ENCODE measurements at places on chromosomes 2 and 18.
A peak's percentile ranks its signal among the peaks of the same experiment; 100 is the strongest.

GRCh38 chr2:174682007-174682577 lies 82.2 kb downstream of the CHRNA1 start:
- DNase-seq, result peak; percentile 27

DNA sequence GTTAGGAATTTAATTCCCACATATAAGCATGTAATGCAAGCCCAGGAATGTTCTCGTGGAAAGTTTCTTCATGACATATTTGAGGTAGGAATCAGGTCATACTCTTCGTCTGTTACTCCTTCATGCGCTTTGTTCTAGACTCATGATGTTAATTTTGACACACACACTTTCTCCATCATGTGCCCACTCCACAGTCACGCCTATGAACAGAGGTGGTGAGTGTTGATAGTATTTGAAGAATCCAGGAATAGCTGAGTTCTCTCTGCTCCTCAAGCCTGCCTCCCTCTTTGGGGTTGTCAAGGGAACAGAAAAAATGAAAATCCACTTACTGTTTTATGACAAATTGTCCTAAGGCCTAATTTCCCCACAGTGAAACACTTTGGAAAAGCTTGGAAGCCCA lies 117.3 kb upstream of the SERPINE2 start:
- DNase-seq, result no peak

GRCh38 chr2:19462256-19462645 lies 103.8 kb upstream of the OSR1 start:
- no peak for DNase-seq

GRCh38 chr2:241185961-241186360 lies 2.5 kb upstream of the ANO7 start:
- DNase-seq, result no peak

GRCh38 chr2:27121906-27122305 lies 1.7 kb upstream of the ABHD1 start:
- DNase-seq, result no peak

- DNase-seq, result no peak
These were observed 4.7 kb downstream of the DGKD start for GRCh38 chr2:233358947-233359346.

GRCh38 chr2:2024751-2025481 lies 280.6 kb upstream of the PXDN start:
- DNase-seq, result no peak

DNA sequence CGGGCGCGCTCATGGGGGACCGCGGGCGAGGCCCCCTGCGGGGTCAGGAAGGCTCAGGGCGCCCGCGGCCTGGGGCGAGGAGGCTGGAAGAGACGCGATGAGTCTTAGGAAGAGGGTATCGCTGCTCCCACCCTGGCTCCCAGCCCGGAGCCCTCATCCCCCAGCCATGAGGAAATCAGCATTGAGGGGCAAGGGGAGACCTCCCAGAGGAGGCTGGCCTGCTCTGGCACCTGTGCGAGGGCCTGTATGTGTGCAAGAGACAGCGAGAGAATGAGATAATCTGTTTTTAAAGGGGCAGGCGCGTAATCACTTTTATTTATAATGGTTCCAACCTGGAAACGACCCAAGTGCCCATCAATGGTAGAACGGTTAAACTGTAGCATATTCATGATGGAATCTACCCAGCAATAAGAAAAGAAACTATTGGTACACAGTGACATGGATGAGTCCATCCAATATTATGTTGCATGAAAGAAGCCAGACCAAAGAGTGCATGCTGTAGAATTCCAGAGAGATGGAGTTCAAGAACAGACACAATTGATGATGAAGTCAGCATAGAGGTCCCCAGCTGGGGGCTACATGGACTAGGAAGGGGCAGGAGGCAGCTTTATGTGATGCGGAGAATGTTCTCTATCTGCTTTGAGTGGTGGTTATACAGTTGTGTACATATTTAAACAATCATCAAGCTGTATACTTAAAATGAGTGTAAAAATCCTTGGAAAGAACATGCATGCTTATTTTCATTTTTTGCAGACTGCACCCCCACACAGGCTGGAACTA lies 14.4 kb downstream of the FBXO41 start:
- no peak for DNase-seq

GRCh38 chr18:31565345-31565744 lies 26.3 kb upstream of the TTR start:
- DNase-seq, result no peak

GRCh38 chr2:177489719-177490301 lies 97.2 kb downstream of the AGPS start:
- DNase-seq, result no peak

DNA sequence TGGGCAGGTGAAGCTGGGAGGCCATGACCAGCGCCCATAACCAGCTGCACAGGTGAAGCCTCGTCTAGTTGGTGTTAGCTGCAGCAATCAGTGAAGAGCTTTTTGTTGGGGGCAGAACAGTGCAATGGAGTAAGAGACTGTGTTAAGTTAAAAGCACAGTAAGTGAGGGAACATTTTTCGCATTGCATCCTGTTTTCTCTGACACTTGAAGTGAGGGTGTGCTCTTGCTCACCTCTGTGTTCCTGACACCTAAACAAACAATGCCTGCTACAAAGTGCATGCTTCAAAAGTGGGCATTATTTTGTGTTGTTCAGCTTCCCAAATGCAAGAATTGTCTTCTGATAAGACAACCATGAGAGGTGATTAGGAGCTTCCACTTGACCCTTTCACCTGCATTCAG lies 324.0 kb upstream of the ACVR2A start:
- DNase-seq, result no peak

DNA sequence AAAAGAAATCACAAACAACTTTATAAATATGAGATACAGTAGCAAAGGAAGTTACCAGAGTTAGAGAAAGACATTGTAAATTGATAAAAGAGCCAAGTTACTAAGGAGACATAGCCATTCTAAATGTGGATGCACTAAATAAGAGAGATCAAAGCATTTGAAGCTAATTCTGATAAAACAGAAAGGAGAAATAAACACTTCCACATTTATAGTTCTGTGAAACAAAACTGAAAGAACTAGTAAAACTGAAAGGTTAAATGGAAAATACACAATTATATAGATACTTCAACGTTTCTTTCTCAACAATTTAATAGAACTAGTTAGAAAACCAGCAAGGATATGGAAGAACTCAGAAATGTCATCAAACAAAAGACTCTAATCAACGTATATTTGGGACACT lies 309.0 kb upstream of the CDH2 start:
- no peak for DNase-seq

DNA sequence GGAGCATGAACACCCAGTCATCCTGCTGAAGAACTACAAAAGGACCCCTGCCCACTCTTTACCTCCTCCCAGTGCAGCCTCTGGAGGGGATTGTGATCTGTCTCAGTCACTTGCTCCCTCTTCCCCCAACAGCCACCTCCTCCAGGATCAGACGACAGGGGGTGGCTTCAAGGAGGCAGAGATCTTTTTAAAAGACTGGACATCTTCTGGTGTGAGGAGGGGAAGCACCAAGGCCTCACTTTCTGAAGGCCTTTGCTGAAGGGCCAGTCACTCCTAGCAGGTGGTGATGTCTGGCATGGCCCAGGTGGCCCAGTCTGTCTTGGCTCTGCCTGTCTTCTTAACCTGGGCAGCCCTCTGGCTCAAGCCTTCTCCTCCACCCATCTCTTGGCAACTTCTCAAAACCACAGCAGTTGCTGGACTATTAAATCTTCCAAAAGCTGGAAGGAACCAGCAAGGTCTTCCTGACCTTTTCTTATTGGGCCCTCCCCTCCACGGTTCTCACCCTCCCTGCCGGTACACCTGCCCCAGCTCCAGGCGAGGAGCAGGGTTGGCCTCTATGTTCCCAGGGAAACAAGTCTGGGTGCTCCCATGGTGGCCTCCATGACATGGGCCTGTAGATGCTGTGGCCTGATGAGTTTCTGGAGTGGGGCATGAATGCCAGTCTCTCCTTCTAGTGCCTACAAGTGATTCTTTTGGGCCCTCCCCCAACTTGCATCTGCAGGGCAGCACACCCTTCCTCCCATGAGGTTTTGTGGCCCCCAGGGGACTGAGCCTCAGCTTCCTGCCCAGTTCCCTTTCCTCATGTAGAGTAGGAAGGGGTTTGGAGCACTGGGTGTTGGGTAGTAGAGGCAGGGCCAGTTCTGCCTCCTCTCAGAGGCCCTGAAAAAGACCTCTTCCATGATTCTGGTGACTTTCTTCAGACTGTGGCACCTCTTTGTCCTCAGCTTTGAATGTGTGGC lies 5.0 kb upstream of the ATP6V1B1 start:
- DNase-seq, result no peak

GRCh38 chr2:199310771-199311585 lies 146.8 kb downstream of the SATB2 start:
- DNase-seq, result no peak

Measured in T-helper 9 cell (primary cell).